ENCODE measurements at places on chromosomes 1 and 21.

- no peak for DNase-seq
Measured at GRCh38 chr1:43282220-43283195, 2.9 kb downstream of the C1orf210 start.

DNA sequence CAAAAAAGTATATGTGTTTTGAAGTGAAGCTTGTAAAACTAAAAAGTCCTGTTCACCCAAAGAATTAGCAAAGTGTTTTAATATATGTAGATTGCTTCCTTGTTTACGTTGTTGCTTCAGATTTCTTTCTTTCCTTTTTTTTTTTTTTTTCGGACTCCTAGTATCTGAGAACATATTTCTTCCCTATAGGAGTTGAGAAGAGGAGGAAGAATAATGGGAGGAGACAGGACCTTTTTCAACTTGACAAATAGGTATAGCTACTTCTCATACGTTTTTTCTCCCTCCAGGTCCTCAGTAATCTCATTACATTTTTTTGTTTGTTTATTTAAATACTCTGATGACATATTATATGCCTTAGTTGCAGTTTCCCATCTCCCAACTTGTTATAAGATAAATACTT is 8.9 kb downstream of the DISP1 start:
- no peak for DNase-seq

DNA sequence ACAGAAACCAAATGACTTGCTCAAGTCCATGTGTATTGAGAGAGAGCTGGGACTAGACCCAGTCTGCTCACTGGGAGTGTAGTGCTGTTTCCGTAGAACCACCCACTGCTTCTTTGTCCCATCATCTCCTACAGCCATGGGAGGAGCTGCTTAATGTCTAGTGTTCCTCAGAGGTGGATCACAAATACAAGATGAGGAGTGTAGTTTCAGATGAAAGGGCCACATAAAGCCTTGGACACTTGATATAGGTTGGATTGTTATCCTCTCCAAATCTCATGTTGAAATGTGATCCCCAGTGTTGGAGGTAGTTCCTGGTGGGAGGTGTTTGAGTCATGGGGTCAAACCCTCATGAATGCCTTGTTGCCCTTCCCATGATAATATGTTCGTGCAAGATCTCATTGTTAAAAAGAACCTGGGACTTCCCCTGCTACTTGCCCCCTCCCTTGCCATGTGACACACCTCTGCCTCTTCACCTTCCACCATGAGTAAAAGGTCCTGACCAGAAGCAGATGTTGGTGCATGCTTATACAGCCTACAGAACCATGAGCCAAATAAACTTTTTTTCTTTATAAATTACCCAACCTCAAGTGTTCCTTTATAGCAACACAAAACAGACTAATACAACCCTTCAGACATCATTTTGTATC is 127.5 kb upstream of the DNAH14 start:
- no peak for DNase-seq

DNA sequence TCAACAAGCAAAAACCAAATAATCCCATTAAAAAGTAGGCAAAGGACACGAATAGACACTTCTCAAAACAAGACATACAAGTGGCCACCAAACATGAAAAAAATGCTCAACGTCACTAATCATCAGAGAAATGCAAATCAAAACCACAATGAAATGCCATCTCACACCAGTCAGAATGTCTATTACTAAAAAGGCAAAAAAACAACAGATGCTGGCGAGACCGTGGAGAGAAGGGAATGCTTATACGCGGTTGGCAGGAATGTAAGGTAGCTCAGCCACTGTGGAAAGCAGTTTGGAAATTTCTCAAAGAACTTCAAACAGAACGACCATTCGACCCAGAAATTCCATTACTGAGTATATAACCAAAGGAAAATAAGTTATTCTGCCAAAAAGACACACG is 145.1 kb upstream of the EDN2 start:
- no peak for DNase-seq

DNA sequence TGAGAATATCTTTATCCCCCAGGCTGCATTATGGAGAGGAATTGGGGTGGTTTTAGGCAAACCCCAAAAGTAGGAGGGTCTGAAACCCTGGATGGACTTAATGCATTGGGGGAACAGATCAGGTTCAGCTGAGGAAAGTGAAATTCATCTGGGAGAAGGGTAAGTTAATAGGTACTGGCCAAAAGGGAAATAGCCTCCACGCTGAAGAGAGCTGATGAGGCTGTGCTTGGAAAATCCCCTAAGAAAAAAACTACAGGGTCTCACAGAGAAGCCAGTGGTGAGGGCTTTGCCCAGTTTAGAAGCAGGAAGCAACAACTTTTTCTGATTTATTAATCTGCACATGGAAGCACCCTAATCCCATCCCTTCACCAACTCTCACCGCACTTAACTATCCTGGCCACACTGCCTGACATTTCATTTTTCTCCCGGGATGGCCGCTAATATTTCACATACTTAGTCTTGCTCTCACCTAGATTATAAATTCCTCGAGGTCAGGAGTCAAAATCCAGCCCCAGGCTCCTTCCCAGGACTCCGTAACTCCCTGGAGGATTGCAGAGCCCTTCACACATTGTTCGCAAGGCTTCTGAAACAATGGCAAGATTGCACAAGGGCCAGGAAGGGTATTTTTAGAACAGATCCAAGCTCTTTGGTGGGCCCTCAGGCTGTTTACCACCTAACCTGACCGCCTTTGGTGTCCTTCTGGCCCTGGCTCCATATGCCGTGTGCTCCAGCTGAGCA is 60.9 kb upstream of the TARBP1 start:
- DNase-seq: no peak

- DNase-seq: no peak
Measured at GRCh38 chr21:37380349-37381323, 14.1 kb downstream of the DYRK1A start.

DNA sequence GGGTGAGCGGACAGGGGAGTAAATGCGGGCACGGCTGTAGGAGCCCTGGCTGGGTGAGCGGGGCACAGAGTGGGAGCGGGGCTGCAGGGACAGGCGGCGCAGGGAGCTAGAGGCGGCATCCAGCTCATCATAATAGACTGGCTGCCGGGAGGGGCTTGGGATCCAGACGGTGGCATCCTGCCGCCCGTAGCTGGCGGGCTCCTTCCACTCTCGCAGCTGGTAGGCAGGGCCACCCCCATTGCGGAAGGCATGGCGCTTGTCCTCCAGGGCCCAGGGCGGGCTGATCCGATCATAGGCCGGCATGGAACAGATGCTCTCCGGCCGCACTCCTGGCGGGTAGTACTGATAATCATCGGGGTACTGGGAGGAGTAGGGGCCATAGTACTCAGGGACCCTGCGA is 43.7 kb upstream of the GOLT1A start:
- DNase-seq: no peak

DNA sequence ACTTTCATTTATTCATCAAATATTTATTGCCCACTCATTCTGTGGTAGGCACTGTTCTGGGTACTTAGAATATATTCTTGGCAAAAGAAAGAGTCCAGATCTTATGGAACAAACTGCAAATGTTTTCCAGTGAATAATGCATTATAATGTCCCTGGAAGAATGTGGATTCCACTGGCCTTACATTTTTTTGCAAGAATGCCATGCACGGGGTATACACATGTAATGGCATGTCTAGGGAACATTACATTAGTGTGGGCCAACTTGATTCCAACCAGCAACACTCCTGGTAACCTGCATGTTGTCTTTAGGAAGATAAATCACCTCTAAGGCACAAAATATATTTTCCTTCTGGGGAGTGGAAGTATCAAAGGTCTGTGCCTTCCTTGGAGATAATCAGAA is 33.0 kb upstream of the IFI44L start:
- no peak for DNase-seq

GRCh38 chr1:151945725-151946722 is 36.7 kb upstream of the THEM4 start:
- DNase-seq: no peak

GRCh38 chr1:32454726-32455125 is 10.1 kb upstream of the ZBTB8B start:
- DNase-seq: peak; percentile 36

DNA sequence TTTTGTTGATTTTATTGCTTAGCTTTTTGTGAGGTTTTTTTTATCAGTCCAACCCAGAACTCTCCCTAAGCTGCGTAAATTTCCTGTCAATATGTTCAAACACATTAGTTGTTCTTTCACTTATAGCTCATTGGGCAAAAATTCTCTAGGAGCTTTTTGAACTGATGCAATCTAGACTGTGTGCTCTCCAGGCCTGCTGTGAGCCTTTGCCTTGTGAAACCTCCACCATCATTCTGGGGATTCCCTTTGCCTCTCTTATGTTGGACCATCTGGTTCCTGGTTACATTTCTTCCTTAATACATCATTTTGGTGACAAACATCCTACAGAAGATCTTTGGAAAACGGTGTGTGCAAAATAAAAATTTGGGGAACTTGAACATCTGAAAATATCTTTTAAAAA is 247.2 kb downstream of the LRRC7 start:
- no peak for DNase-seq

GRCh38 chr1:143720087-143721023 is 251.4 kb downstream of the FAM72C start:
- DNase-seq: no peak

GRCh38 chr1:248906753-248907661 is 972 bp downstream of the PGBD2 start:
- no peak for DNase-seq

GRCh38 chr1:29243023-29243870 is 6.9 kb downstream of the PTPRU start:
- no peak for DNase-seq

DNA sequence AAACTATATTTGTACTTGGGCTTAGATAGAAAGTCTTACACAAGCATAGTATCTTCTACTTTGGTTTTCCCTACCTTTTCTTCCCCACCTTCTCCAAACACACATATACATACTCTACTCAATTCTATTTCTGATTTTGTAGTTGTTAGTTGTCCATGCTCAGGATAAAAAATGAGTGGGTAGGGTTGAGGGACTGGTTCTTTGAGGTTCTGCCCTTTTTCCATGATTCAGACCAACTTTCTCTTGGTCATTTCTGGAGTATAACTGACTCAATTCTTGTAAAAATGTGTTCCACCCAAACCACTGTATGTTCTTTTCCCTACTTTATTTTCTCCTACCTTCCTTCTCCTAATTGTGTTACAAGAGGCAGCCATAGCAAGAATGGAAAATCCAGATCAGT is 3.3 kb downstream of the CFAP126 start:
- DNase-seq: no peak

DNA sequence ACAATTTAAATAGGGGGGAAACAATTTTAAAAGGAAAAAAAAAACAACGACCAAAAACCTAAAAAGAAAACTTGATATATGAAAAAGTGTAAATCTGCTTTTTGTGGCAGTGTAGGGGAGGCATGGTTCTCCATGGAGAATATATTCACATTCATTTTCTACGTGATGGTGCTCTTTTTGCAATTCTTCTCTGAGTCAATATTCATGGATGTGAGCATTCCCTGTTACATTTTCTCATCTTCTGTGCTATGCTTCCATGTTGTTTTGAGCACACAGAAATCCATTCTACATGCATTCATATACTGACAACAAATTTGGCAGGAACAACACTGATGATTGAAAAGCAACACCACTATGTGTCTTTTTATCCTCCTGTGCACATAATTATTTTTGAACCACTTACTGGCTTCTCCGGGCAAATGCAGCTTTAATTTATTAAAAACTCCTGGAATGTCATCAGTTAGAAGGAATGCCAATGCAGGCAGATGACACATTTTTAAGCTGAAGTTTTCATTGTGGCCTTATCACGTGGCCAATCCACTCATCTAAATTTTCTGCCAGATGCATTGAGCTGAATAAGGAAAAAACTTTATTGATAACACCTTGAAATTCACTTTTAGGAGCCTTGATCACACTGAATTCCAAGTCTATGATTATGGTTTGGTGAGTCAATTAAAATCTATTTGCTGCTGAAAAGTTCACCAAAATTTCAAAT is 590.6 kb downstream of the NUF2 start:
- DNase-seq: no peak
